ENCODE measurements at places on chromosomes 12 and 14. TPM values are rescaled to one million over a fixed set of nuclear protein-coding genes. Genes with fewer than 3 reads are reported as not detected.

RHEBL1 gene
- 0.31 TPM for total RNA-seq

SSPN gene
- 107 TPM for total RNA-seq

AMDHD1 gene
- 0.11 TPM for total RNA-seq

ZNF219 gene
- total RNA-seq = 54.1 TPM

SSTR1 gene
- total RNA-seq = 0.59 TPM

RNASE7 gene
- total RNA-seq = not detected

ASCL1 gene
- not detected for total RNA-seq

DTX3 gene
- 38.7 TPM for total RNA-seq
